Small intestine (tissue), 16 donors: ENCODE measurements at places on chromosomes 11 and 22. TPM values are rescaled to one million over a fixed set of nuclear protein-coding genes. Genes with fewer than 3 reads are reported as not detected.

The PRG3 gene
- polyA plus RNA-seq = not detected

The RIMBP3B gene
- polyA plus RNA-seq = not detected

The MYEOV gene
- polyA plus RNA-seq = 2.4 TPM

- no peak overlapping the region for H3K4me3 ChIP-seq
- no peaks in the 10 kb centered on the region for H3K27me3 ChIP-seq
- H3K27ac ChIP-seq = peak overlapping the region; percentile 58
- H3K36me3 ChIP-seq = no peaks in the 10 kb centered on the region
- peak; percentile 92 for DNase-seq
These were observed 1.6 kb upstream of the ACY3 start for GRCh38 chr11:67651976-67652781.

The RASL10A gene
- polyA plus RNA-seq = 4.1 TPM
